Fibroblast of skin of right biceps (primary cell): ENCODE measurements at places on chromosomes 12 and 14.

DNA sequence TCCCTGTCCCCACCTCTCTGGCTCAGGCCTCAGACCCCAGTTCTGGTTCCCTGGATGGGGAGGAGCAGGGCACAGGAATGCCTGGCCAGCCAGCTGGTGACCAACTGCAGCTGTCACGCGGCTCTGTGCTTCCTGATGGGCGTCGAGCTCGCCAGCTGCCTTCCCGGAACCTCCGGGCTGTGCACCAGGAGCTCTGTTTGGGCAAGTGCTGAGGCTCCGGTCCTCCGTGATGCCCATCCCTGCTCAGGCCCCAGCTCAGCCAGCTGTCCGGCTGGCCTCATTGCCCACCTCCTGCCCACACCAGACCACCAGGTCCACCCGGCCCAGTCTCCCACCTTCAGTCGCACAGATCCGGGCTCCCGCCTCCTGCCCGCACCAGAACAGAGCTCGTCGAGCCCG lies 4.8 kb downstream of the IFFO1 start:
- no peak for DNase-seq

GRCh38 chr12:65637774-65638173 lies 186.5 kb upstream of the HMGA2 start:
- DNase-seq: peak; percentile 65

DNA sequence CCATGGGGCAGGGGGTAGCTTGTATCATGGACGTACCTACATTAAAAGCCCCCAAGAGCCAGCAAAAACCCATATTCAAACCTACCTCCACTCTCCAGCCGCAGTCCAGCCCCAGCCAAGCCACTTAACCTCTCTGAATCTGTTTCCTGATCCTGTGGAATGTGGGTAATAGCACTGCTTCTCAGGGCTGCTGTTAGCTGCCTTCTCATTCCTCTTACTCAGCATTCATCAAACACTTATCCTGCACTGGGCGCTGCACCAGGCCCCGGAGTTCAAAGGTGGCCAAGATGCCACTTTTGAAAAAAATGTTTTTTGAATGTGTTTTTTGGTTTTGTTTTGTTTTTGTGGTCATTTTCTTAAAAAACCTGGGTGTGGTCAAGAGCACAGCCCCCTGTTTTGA lies 237.4 kb downstream of the CHST11 start:
- DNase-seq: no peak

DNA sequence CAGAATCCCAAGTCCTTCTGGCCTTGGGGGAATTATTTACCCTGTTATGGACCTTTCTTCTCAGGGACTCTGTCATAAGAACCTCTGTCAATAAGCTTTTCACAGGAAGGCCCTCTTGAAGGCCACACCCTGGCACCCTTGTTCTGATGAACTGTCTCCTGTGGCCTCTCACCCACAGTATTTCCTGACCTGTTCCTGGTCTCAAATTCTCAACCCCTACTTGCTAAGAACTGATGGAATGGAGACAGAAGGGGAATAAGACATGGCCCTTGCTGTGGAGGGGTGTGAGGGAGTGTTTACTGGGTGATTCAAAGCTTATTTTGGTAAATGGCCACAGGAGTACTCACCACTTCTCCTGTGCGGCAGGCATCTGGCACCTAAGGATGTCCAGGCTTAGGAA lies 1082.9 kb downstream of the BCL11B start:
- no peak for DNase-seq

GRCh38 chr14:20610002-20610765 lies 19.0 kb upstream of the RNASE12 start:
- DNase-seq: peak; percentile 80

- peak; percentile 53 for DNase-seq
These were observed at the start of gene B3GNT4 for GRCh38 chr12:122203301-122204166. TSS of gene B3GNT4 (plus strand) at chr12:122203709. CDS start at chr12:122204619, 910 bp downstream.

- DNase-seq: peak; percentile 9
These were observed 575.0 kb downstream of the PRKD1 start for GRCh38 chr14:29352706-29353080.

- DNase-seq: no peak
These were observed 123.1 kb downstream of the PIWIL1 start for GRCh38 chr12:130460611-130461446.

GRCh38 chr12:106130474-106131113 lies 8.2 kb downstream of the NUAK1 start:
- DNase-seq: no peak

DNA sequence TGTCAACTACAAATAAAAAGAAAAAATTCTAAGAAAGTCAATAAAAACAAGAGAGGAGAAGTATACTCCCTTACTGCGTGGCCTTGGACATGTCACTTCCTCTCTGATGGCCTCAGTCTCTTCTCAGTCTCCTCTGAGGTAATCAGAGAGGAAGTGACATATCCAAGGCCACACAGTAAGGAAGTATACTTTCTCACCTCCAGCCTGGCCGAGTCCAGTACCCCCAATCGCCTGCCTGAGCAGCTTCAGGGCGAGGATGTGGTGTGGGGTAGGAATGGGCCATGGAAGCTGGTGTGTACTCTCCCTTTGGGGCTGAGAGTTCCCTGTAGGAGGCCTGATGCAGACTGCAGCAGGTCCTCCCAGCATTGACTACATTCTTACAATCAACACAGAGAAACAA lies 15.8 kb downstream of the VDR start:
- no peak for DNase-seq

- DNase-seq: peak; percentile 3
These were observed 21.6 kb downstream of the TMTC2 start for GRCh38 chr12:82708061-82708879.

DNA sequence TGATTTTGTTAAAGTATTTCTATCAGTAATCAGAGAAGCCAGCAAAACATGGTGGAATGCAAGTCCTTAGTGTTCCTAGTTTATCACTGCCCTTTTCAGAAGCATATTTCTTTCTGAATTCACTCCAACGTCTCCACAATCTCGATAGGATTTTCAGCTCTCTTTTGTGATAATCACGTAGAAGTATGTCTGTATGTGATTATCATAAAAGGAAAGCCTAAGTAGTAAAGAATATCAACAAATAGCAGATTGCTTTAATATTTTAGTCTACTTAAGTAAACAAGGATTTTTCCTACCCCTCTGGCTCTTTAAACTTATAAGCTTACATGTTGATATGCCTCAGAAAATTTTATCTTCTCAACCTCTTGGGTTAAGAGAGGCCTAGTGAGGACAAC lies 147.4 kb upstream of the NUDT4 start:
- no peak for DNase-seq

DNA sequence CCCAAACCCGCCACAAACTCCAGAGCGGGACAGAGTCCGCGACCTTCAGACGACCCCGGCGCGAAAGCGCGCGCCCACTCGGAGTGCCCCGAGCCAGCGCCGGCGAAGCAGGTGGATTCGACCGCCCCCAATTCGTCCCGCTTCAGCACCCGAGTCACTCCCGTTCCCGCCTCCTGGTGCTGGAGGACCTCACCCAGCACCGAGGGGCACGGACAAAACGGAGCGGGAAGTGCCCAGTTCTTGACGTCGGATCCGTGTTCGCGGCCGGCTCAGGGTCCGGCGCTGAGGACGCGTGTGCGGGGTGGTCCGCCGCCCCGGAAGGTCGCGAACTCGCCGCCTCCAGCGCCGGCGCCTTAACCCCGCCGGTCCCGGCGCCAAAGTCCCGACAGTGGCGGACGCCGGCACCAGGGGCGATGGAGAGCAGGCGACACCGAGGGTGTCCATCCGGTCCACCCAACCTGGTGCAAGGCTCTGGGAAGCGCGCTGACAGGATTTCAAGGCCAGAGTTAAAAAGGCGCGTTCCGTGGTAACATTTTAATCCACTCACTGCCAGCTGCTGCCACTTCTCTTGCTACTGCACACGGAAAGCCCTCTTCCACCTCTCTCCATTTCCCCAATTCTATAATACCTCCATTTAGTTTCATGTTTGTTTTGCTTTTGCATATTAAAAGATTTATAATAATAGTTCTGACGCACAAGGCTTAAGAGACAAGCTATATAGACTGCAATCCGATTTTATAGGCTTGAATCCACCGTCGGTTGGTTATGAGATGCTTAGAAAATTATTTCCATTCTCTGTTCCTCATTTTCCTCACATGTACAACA lies 240.0 kb upstream of the CPNE8 start:
- peak; percentile 5 for DNase-seq
